Mesothelial cell of epicardium (in vitro differentiated cells): ENCODE measurements at places on chromosomes 7 and 10.

- no peak for DNase-seq
Observed at GRCh38 chr10:52949899-52950298, 177.3 kb upstream of the MBL2 start.

DNA sequence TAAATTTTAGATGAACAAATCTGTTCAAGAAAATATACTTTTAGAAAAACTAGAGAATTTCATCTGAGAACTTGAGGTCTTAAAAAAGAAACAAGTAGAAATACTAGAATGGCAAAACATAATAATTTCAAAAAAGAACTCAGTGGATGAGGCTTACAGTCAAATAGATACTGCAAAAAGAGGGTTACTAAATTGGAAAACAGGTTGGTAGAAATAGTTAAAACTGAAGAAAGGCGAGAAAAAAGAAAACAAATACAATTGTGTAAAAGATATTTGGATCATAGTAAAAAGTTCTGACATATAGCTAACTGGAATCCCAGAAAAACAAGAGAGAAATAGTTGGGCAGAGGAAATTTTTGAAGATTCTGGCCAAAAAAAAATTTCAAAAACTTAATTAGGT lies 117.6 kb downstream of the HGF start:
- DNase-seq: no peak

- no peak for DNase-seq
Observed at GRCh38 chr7:142771353-142771723, 568 bp downstream of the PRSS2 start.

DNA sequence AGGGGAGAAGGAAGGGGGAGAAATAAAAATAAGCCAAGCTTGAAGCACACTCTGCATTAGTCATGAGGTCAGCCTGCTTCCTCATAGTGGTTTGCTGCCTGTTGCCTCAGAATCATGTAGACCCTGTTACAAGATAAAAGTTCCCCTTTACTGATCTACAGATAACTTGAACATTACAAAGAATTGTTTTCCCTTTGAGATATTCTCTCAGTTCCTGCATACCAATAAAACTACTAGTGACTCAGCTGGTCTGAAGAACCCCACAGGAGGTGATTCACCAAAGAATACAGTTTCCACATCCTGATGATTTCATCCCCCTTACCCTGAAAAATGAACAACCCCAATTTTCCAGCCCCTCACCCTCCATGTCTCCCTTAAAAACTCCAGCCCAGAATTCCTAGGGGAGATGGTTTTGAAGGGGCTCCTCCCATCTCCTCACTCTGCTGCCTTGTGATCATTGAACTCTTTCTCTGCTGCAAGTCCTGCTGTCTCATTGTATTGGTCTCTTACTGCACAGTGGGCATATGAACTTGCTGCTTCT lies 31.5 kb upstream of the NRP1 start:
- no peak for DNase-seq

DNA sequence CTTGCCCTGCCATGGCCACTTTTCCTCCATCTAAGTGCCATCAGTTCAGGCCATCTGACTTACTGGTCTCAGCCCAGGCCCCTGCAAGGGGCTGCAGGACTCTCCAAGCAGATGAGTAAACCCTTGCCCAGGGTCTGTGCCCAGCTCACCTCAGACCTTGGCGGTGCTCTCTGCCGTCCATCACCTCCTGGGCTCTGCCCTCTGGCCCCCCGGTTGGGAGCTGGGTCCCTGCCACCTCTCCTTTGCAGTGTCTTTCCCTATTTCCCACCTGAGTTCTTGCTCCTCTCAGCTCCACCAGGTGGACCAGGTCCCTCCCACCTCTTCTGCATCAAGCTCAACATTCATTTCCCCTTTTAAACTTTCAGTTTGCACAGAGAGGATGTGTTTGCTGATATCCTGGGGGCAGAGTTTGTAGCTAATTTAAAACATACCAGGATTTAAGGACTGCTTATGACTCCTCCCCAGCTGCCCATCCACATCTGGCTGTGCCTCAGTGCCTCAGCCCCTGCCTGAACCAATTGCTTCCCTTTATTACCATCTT lies 135.5 kb downstream of the SLIT1 start:
- DNase-seq: no peak

DNA sequence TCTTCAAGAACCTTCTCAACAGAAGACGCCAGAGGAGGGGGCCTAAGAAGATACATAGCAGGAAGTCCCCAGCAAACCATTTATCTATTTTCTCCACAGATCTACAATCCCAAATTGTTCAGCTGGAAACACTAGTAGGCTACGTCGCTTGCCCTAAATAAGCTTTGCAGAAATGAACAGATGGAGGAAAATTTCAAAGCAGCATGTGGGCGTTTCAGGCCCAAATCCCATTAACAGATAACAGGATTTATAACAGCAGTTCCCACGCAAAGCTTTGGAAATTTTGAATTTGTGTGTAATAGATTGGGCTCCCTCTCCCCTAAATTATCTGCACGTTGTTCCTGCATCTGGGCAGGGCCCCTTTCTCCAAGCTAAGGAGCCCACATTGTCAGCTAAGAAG lies 60.6 kb upstream of the FRMD4A start:
- no peak for DNase-seq

GRCh38 chr7:968205-969105 lies 6.9 kb downstream of the COX19 start:
- no peak for DNase-seq

DNA sequence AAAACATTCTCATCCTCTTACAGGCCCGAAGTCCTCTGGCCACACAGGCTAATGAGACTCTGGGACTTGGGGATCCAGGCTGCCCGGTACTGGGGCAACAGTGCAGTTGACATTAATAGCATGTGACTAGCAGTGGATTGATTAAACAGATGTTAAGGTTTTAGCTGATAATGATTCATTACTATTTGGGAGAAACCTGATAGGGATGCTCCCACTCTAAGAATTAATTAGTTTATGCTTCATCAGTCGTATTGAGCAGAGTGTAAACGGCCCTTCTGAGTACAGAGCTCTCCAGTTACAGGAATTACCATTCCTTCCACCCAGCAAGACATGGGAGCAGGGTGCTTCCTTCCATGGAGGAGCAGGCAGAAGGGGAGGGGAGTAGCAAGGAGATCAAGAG lies 82.7 kb downstream of the RPS24 start:
- DNase-seq: no peak

DNA sequence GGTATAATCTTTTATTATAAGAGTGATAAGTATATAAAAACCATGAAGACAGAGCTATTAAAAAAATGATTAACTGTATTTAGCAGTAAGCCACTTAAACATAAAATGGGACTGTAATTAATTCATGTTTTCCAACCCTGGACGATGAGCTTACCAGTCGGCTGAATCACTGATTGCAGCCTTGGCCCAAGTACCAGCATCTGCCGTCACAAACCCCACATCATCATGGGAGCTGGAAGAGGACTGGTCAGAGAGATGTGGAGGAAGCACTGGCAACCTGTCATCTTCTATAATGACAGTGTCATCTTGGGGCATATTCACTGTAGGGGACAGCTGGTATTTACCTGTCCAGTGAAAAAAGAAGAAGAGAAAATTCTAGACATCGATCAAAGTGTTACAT lies 473.6 kb downstream of the PARD3 start:
- DNase-seq: no peak

GRCh38 chr10:44243851-44244510 lies 140.9 kb downstream of the CXCL12 start:
- no peak for DNase-seq

DNA sequence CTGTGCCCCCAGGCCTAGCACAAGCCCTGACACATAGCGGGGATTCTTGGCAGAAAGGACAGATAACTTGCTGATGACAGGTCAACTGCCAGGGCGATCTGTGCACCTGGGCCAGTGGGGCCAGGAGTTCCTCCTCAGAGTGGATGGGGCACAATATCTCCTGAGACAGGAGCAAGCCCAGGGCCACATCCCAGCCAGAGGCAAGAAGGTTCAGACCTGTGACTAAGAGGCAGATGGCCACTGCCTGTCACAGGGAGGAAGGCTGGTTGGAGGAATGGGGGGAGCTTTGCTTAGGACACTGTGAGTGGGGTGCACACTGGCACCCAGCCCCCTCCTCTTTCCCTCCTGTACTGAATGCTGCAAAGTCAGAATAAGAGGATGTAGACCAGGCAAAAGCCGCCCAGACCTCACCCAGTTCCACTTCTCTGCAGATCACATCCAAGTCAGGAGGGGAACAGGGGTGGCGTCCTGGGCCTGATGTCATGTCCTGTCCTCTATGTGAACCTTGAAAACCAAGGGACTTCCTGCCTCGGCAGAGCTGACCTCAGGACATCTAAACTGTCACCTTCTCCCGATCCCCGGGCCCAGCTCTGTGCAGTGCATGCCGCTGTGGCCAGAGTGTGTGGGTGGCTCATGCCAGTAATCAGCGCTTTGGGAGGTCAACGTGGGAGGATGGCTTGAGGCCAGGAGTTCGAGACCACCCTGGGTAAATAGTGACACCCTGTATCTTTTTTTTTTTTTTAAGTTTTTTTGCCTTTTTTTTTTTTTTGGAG lies 1.3 kb downstream of the GUSB start:
- DNase-seq: no peak
